Dermis microvascular lymphatic vessel endothelial cell (primary cell): ENCODE measurements at places on chromosomes 11 and 22. TPM values are rescaled to one million over a fixed set of nuclear protein-coding genes. Genes with fewer than 3 reads are reported as not detected.

- DNase-seq = no peak
These were observed 154.9 kb upstream of the MPPED2 start for GRCh38 chr11:30741039-30741550.

- DNase-seq = no peak
These were observed 93.3 kb downstream of the RCN1 start for GRCh38 chr11:32184041-32184722.

DNA sequence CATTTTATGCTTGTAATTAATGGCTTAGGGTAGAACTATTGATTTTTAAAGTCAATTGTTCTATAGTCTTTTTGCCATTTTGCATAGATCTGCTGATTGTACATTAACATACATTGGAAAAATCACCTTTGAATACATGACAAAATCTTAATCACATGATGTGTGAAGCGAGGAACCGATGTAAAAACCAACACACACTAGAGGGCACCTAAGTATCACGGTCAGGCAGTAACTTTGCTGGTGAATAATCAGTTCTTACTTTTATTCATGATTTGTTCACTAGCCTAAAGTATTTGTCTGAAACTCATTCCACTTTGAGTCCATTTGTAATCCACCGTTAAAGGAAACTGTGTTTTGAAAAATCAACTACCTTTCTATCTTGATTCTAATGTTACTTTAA is 28.2 kb downstream of the JHY start:
- peak; percentile 51 for DNase-seq

DNA sequence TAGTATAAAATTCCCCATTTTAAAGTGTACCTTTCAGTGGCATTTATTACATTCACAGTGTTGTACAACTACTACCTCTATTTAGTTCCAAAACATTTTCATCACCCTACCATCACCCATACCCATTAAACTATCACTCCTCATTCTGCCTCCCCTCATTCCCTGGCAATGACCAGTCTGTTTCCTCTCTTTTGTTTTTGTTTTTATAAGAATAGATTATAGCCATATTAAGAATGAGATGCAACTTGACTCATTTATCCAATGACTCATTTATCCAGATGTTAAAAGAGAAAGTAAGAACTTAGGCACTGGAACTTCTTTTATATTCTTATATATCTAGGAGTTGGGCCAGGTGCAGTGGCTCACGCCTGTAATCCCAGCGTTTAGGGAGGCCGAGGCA is 156.3 kb downstream of the FAT3 start:
- no peak for DNase-seq

SPINDOC gene
- total RNA-seq = 9.0 and 13.3 TPM in 2 replicates

CEND1 gene
- under 0.01 and 0.13 TPM in 2 replicates for total RNA-seq

PKP3 gene
- 0.38 and 0.39 TPM in 2 replicates for total RNA-seq
